Upper lobe of right lung (tissue), 1 donor: ENCODE measurements at places on chromosomes 3 and 15.

DNA sequence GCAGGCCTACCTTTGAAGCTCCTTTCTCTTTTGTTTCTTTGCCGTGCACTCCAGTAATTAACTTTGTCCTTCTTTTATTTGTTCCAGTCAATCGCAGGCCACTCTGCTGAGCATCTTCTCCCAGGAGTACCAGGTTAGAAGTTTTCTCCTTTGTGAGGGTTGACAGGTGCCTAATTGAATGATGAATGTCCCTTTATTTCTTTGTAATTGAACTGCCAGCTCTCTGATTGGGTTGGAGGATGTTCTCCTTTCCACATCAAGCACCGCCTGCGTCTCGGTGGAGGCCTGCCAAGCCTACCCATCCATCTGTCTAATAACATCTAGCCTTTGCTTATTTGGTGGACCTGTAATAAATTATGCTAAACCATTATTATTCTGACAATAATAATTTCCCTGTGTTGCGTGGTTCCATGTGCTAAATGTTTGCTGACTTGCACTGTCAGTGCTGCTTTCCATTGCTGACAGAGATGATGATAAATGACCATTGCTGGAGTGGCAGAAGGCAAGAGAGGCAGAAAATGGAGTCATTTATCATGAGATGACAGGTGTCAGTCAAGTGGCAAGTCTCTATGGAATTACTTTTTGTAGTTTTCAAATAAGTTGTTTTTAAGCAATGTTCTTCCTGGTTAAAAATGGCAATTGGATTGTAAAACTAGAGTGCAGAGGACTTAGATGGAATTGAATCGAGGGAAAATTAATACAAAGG is 64.9 kb downstream of the CDIN1 start:
- DNase-seq: no peak

GRCh38 chr3:175484666-175485065 is 625.5 kb downstream of the NAALADL2 start:
- DNase-seq: no peak

GRCh38 chr3:53190659-53191058 is 29.6 kb downstream of the PRKCD start:
- DNase-seq: no peak

GRCh38 chr3:12929801-12930200 is 88.4 kb upstream of the RPL32 start:
- no peak for DNase-seq

DNA sequence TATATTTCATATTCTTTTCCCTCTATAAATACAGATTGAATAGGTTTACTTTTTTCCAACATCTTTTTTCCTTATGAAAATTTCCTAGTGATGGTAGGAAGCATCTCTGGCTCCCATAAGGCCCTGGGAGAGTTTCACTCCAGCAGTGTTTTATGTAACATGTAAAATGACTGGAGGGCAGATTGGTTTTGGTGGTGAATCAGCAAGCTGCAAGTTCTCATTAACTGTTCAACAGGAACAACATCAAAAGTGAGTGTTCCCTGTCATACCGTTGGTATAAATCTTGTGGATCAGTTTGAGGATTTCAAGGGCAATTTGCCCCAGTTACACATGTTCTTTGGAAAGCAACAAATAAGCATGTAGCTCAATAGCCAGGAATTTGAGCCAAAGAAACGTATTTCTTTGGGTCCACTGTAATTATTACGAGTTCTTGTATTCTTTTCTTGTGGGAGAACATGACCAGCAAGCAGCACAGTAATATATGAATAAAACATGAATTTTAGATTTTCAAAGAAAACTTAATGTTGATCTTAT is 345.7 kb downstream of the SV2B start:
- DNase-seq: no peak

DNA sequence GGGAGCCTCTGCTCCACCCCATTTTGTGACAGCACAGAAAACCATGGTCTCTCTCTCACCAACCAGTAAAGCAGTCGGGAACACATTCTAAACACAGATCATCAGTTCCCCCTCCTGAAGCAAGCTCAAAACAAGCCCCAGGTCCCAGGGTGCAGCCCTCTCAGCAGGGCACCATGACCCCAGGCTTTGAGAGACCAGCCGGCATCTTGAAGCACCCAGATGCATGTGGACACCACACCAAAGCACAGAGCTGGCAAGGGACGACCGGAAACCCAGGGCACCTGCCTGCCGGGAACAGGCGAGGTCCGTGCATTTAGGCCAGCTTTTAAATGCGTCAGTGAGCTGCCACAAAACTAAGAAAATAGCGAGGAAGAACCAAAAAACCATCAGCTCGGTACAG is 103.2 kb upstream of the IQSEC1 start:
- DNase-seq: no peak

DNA sequence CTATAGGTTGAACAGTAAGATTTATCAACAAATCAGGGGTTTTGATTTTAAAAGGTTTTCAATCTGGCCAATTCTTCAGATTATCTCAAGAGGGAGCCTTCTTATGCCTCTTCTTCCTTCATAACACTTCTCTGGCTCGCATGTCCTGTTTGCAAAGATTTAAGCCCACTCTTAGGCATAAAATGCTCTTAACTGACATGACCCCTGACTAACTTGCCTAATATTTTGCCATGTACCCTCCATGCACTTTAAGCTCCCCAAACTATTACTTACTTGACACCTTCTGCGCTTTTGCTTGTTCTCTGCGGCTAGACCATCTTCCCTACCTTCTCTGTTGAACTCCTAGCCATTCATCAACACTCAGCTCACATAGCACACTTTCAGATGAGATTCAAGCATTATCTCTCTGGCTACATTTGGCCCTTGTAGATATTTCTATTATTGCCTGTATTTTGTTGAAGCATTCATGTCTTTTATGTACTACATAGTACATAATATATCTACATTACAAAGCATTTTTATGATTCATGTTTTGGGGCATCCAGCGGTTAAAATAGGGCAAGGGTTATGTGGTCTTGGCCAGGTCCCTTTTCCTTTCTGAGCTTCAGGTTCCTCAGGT is 1.0 kb upstream of the ARIH1 start:
- DNase-seq: no peak

DNA sequence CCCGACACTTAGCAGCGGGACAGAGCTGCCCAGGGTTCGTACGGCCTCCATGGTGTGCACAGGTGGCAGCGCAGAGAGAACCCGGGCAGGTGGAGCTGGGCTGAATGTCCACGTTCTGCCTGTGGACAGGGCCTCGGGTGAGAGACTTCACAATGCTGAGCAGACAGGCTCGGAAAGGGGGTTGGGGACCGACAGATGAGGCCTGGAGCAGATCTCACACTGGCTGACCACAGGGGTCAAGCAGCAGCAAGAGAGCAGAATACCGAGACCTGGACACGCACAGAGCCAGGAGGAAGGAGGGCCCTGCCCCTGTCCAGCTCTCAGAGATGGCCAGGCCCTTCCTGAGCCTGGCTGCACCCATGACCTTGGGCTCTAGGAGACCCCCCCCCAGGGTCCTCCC is 83.0 kb downstream of the VGLL4 start:
- DNase-seq: no peak

DNA sequence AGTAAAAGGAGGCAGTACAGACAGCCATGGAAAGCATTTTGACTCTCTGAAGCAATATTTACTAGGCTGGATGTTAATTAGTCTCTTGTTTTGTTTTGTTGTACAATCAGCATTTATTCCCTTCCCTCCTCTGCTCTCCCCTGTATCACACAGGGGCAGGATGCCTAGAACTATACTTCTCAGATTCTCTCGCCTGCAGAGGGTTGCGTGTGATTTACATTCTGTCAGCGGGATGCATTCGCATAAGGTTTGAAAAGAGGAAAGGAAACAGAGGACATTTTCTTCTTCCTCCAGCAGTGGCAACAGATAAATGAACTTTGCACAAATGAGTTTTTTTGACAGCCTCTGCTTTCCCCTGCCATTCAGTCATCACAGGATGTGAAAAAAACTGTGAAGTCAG is 188.3 kb downstream of the RSL24D1 start:
- DNase-seq: no peak

DNA sequence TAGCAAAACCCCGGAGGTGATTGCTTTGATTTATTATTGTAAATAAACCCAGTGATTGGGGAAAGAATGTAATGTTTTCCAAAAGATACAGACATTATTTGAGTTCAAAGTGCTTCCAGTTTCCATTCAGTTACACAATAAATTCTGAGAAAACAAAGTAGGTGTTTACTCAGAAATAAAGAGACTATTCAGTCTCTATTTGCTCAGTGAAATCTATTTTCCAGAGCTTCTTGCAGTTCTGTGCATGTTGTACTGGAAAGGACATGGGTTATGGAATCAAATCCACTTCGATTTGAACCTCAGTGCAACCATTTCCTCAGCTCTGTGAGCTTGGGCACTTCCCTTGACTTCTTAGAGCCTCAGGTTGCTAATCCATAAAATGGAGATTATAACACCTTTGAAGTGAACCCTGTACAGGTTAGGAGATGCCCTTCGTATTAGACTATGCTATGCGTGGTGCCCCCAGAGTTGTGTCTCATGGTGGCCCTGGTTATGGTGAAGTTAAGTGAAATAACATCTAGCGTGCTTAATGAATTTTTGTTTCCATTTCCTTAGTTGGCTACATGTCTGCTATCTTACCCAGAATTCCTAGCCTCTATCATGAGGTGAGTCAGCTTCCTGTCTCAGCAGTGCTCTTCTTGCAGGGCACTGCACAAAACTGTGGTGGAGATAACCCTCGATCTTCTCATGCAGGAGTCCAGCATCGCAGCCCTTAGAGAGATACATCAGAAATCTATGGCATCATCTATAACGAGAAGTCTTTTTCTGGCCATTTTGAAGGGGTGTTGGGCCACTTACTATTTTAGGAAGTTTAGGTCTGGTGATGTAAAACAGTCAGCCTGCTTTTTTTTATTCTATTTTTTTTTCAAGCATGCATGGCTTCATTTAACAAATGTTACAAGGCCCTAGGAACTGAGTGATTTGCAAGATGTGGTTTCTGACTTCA is 97.7 kb downstream of the RPL39L start:
- DNase-seq: no peak

GRCh38 chr15:48624700-48625099 is 20.8 kb downstream of the FBN1 start:
- DNase-seq: no peak

DNA sequence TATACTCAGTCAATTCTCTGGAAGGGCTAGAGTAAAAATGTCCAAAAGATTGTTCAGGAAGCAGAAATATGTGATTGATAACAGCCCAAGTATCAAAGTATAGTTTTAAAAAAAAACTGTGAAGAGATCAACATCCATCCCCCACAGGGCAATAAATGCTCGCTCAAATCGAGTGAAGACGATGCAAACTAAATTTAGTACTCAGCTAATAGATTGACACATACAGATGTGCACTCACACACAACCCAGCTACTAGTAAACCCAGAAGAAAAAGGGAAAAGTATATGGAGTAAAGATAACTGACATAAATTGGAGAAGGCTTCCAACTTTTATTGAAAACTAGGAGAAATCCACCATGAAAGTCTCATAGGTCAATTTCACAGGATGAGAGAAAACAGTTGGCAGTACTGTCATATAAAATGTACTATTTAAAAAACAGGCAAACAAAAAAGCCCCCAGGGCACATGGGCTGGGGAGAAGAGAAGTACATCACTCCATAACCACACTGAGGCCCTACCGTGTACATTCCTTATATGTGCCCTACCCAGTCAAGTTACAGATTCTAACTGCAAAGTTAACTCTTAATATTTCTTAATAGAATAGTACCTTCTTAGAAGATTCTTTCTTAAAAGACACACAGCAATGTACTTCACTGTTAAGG is 125.7 kb downstream of the TBL1XR1 start:
- DNase-seq: no peak

- peak; percentile 43 for DNase-seq
Observed at GRCh38 chr15:31480356-31481025, 153.9 kb downstream of the KLF13 start.

- DNase-seq: no peak
Observed at GRCh38 chr3:138946663-138947494, at the start of the genes FOXL2 and FOXL2NB. TSS of gene FOXL2 (minus strand) at chr3:138947137. CDS start at chr3:138946722, 415 bp downstream. TSS of gene FOXL2NB (plus strand) at chr3:138947217. CDS start at chr3:138947365, 148 bp downstream.

- DNase-seq: no peak
Observed at GRCh38 chr3:13167829-13168228, 94.6 kb upstream of the IQSEC1 start.

GRCh38 chr3:47113669-47114365 is 50.1 kb downstream of the SETD2 start:
- DNase-seq: no peak

DNA sequence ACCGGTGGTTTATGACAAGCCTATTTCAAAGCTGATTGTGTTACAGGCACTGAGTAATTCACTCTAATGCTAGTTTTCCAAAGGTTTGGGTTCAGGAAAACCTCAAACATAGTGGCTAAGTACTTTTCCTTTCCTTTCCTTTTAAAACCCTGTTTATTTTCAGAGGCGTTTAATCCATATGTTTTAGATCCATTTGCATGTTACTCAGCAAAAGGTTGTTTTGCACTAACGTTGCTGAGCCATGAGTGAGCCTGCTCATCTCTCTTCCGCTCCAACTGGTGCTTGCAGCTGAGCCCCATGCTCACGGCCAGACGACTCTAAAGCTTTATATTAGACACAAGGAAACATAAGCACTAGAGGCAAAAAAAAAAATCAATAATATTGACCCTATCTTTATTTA is 9.4 kb downstream of the CEMIP start:
- no peak for DNase-seq
